ENCODE measurements at places on chromosomes 6 and 20.

DNA sequence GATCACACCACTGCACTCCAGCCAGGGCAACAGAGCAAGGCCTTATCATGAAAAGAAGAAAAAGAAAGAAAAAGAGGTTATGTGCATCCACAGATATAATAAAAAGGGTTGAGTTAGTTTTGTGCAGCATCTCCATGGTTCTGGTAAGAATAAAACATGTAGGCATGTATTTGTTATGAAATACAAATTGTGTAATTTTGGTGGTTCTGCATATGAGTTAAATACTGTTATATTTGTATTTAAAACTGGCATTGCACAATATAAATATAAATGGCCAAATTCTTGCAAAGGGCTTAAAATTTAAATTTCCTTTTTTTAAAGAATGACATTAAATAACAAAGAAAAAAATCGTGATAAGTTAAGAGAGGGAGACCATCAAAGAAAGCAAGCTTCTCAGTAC is 159.1 kb upstream of the PREP start:
- no peak for DNase-seq

DNA sequence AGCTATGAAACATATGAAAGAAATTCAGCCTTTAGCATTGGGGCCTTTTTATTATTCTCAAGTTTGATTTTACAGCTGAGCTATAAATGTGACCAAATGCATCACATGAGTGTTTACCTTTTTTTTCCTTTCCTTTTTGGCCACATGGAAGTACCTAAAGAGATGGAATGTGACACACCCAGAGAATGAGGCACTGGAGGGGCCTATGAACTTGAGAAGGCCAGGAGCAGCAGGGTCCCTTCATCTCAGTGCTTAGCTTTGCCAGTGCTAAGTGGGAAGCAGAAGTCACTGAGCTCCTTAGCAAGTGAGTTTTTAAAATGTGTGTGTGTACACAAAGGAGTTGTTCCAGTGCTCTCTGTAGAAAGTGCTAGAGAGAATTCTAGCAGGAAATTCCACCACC is 44.7 kb downstream of the RREB1 start:
- DNase-seq: no peak

DNA sequence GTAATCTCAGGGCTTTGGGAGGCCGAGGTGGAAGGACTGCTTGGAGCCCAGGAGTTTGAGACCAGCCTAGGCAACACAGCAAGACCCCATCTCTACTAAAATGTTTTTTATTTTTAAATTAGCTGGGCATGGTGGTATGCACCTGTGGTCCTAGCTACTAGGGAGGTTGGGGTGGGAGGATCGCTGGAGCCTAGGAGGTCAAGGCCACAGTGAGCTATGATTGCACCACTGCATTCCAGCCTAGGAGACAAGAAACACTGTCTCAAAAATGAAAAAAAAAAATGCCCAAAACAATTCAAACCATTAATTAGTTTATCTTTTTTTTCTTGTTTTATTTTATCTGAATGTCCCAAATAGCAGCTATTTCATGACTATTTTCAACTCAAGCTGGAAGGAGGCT is 85.8 kb downstream of the GMPR start:
- no peak for DNase-seq

GRCh38 chr20:47950124-47950912 is 165.0 kb upstream of the SULF2 start:
- DNase-seq: peak; percentile 40

GRCh38 chr6:37566111-37566949 is 66.6 kb upstream of the CCDC167 start:
- DNase-seq: peak; percentile 94

GRCh38 chr6:137286368-137286767 is 67.2 kb upstream of the IFNGR1 start:
- no peak for DNase-seq

DNA sequence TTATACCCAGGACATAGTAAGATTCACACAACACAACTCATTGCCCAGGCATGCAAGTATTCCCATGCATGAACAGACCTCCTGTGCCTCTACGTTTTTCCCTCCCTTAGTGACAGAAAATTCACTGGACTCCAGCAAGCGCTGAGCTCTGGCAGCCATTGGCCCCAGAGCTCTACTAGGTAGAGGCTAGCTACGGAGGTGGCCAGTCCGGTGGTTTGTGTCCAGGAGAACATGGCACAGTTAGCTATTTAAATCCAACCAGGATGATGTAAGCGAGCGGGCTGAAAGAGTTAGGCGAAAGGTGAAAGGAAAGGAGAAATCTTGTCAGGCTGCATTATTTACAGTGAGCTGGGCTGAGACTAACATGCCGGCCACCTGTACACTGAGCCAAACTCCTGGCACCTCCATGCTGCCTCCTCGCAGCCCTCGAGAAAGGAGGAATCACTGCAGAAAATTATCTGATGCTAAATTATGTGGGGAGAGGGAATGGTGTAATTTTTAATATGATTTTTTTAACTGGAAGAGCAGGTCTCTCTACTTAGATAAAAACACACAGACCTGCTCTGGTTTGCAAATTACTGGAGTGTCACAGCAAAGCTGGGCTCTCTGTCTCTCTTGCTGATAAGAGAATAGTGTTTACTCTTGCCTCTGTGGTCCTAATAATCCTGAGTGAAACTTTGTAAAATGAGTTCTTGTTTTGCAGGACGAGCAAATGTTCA is 50.1 kb upstream of the ARMC2 start:
- no peak for DNase-seq

DNA sequence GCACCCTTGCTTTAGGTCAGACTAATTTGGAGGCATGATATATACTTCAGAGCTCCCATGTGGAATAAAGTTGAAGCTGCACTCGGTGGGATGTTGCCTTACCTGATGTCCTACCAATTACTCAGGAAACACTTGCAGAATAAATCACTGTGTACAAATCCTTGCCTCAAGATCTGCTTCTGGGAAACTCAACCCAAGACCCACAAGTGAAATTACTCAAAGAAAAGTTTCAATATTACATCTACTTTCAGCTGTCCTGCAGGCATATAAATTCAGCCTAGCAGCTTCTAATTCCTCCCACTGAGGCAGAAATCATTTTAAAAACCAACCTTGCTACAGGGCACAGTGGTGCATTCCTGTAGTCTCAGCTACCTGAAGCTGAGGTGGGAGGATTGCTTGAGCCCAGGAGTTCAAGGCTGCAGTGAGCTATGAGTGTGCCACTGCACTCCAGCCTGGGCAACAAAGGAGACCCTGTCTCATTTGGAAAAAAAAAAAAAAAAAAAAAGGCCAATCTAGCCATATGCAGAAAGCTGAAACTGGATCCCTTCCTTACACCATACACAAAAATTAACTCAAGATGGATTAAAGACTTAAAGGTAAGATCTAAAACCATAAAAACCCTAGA is 20.7 kb upstream of the DCDC2 start:
- no peak for DNase-seq

DNA sequence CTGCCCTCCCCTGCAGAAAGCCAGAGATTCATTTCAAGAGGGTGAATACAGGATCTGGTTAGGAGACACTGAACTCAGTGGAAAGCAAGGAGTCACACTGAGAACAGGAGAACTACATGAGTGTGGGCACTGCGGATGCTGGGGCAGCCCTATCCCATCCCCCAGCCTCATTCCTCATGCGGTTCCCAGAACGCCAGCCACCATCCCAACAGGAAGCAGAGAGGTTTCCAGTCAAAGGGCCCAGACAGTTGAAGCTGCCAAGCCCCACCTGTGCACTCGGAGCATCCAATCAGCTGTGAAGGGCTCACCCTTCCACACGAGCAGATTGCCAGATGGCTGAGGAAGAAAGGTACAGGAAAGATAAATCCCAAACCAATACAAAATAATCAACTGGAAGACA is 50.7 kb upstream of the PRND start:
- no peak for DNase-seq

DNA sequence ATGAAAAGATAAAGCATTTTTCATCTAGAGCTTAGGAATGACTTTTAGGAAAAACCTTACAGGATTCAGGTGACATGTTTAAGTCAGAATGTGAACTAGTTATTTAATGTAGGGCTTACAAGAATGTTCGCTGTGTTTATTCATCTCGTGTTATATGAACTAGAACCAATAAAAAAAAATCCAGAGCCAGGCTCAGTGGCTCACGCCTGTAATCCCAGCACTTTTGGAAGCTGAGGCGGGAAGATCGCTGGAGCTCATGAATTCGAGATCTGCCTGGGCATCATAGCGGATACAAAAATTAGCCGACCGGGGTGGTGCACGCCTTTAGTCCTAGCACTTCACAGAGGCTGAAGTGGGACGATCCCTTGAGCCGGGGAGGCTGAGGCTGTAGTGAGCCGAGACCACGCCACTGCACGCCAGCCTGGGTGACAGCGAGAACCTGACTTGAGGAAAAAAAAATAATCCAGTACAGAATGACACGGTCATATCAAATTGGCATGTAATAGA is 46.3 kb downstream of the OR2B2 start:
- DNase-seq: no peak

GRCh38 chr6:127475823-127476176 is 16.6 kb upstream of the KIAA0408 start:
- no peak for DNase-seq

DNA sequence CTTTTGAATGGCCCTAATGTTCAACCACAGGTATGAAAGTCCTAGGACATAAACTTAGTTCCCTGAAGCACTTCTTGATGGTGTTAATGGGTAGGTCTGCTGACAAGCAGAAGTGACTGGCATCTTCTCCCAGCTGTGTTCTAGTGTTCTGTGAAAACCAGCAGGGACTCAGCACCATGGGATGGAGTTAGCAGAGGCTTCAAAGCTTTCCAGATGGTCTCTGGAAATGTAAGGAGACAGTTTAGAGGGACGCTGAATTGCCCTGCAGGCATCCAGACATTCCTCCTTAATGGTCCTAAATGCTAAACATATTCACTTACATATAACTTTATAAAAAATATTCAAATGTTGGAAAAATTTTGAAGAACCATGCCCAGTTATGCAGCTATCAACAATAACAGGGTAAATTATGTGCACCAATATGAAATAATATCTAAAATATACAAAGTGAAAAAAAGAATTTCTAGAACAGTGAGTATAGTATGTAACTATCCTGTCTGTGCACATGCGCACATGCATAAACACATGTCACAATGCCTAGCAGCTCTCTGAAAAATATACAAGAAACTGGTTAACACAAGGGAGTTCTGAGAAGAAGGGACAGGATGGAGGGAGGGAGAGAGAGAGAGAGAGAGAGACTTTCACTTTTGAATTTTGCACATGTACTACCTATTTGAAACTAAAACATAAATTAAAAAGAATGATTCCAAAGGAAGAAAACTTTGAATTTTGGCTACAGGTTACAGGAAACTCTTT is 87.2 kb downstream of the PRDM1 start:
- DNase-seq: no peak

DNA sequence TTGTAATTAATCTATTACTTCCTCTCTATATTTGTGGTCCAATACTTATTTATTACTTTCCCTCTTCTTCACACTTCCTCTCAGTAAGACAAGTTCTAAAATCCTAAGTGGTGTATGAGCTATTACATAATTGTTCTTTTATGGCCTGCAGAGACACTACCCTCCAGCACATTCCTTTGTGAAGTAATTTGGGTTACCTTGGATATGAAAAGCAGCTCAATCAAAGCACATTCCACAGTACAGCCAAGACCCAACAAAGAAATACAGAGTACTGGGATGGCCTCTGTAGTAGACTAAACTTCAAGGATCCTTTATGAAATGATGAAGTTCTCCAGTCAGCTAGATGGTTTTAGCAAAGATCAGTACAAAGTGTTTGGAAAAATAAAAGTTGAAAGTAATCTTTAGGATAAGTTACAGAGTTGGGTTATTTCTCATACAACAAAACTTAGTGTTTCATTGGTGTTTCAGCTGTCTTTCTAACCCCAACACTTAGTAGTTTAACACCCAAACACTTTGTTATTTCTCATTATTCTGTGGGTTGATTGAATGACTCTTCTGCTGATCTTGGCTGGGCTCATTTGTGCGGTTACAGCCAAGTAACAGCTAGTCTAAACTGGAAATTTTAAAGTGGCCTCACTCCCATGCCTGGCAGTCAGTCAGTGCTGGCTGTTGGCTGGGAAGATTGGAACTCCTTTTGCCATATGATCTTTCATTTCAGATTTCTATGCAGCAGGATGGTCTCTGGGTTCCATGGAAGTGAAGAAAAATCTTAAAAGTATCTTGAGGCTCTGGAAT is 161.5 kb upstream of the POU3F2 start:
- no peak for DNase-seq

- DNase-seq: peak; percentile 85
These were observed at the start of gene METTL24 for GRCh38 chr6:110357664-110358552. TSS of gene METTL24 (minus strand) at chr6:110358349. CDS start at chr6:110358272, 77 bp downstream.

DNA sequence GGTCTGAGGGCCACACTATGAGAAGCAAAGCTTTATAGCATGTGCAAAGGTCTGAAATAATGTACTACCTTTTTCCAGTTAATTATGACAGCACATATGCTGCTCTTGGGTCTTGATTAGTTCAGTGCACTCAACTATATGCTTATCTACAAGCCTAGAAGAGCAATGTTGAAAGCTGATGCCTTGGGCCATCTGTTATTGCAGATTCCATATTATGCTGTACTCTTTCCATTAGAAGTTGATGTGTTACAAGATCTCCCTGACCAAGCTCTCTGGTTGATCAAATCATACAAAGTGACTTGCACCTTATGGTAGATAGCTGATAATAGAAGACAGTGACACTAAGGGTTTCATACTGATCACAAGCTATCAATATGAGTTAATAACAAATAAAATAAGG is 327.3 kb downstream of the FRK start:
- peak; percentile 27 for DNase-seq

GRCh38 chr6:118784641-118785164 is 109.2 kb upstream of the ASF1A start:
- peak; percentile 33 for DNase-seq

- no peak for DNase-seq
These were observed 26.0 kb upstream of the ADIG start for GRCh38 chr20:38554986-38555385.

GRCh38 chr6:54624779-54625178 is 221.8 kb upstream of the FAM83B start:
- no peak for DNase-seq

- DNase-seq: peak; percentile 19
These were observed 50.3 kb upstream of the GFRAL start for GRCh38 chr6:55276745-55277530.

GRCh38 chr6:161198176-161198575 is 75.7 kb downstream of the AGPAT4 start:
- DNase-seq: no peak

DNA sequence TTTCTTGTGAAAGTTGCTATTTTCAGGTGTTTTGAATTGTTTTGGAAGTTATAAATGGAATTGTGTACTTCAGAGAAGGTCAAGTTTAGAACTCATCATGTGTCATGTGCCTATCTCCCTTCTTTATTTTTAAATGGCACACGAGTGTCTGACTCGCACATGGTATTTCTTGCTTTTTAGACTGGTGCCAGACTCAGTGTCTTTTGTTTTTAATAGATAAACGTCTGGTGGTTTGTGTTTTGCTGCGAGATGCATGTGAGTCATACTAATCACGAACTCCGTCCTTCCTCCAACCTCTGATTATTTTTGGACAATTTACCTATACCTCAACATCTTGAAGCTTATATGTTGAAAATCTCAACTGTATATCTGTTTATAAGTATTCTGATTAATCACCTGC is 292.1 kb downstream of the CDKAL1 start:
- no peak for DNase-seq

DNA sequence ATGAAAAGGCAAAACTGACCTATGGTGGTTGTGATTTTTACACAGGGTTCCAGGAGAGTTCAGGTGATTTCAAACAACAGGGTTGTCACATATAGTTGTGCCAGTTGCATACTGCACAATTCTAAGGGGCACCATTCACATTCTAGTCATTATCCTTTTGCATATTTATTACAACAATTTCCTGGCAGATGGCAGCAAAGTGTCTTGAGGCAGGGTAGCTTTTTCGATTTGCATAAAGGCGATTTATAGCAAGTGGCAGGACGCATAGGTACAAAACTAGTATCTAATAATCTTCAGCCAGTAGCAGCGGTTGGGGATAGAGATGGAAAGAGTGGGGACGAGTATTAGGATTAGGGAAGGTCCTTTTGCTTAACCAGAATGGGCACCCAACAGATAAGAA is 46.5 kb upstream of the TRAF3IP2 start:
- DNase-seq: no peak
